ENCODE measurements at places on chromosomes 1 and 21.

DNA sequence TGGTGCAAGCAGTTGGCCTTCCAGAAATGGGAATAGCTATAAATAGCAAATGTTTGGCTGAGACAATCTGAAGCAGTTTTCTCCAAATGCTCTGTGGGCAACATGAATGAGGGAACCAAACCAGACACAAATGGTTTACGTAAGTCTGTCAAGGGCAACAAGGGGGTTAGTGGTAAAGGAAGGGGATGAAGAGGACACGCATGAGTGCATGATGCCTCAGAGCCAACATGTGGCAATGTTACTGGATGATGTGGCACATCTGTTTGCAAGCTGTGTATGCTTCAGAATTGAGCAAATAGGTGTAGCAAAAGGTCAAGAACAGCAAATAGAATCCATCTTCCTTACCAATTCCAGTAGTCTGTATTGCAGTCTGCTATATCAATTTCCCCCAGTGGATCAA lies 76.3 kb upstream of the LMO4 start:
- DNase-seq: no peak

GRCh38 chr1:171715813-171716251 lies 26.0 kb downstream of the VAMP4 start:
- no peak for DNase-seq

GRCh38 chr1:27868556-27868931 lies 3.8 kb upstream of the THEMIS2 start:
- DNase-seq: no peak

DNA sequence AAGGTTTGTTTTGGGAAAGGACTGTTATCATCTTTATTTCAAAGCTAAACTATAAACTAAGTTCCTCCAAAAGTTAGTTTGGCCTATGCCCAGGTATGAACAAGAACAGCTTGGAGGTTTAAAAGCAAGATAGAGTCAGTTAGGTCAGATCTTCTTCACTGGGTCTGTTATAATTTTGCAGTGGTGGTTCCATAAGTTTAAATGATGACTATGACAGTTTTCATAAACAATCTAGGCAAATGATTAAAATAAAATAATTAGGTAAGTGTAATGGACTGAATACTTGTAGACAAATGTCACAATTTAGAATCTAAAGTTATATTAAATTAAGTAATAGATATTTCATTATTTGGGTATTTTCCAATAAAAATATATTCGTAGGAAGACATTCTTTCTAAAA lies 21.4 kb upstream of the PLA2G5 start:
- no peak for DNase-seq

DNA sequence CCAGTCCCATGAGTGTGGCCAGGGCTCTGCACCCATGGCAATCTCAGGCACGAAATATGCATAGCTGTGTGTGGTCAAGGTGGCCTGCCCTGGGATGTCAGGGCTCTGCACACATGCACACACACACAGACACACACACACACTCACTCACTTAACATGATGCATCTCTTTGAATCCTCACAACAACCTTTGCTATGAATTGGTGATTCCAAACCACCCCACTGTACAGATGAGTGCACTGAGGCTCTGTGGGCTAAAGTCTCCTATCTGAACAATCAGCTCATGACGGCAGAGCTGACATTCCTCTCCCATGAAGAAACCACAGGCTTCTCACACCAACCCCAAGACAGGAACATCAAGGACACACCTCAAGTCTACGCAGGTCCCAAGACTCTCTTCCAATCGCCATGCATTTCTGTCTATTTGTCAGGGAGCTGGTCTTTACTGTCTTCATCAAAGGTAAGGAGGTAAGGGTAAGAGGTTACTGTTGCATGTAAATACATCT lies 131.6 kb downstream of the ETS2 start:
- no peak for DNase-seq

- no peak for DNase-seq
Observed at GRCh38 chr1:115062542-115063004, 26.7 kb downstream of the TSPAN2 start.

GRCh38 chr21:42799516-42799915 lies 79.8 kb downstream of the WDR4 start:
- DNase-seq: no peak

- DNase-seq: no peak
Observed at GRCh38 chr1:110948038-110948810, 15.5 kb downstream of the LRIF1 start.

DNA sequence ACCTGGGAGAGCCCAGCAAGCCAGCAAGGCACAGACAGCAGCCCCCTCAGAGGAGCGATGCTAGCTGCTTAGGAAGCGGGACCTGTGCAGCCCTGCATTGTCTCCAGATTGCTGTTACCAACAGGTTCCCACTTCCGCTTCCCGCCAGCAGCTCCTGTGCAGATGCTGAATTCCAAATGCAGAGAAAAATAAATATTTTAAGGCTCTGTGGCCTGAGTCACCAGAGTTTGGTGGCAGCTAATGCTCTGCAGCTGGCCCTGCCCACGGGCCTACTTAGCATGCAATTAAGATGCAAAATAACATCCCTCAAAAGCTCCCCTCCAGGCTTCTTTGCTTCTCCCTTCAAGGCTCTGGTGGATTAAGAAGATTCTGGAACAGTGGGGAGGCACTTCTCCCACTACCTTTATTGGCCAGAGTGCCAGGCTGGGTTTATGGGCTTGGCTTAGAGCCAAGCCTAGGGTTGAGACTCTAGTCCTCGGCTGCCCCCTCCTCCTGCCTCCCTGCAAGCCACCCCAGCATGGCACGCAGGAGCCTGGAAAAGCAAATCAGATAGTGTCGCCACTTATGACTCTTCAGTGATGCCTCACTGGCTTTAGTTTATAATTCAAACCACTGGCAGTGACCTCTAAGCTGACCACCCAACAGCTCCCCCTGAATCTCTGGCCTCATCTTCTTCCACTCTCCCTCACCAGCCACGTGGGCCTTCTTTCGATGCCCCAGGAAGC lies 207.1 kb upstream of the ZC3H12A start:
- no peak for DNase-seq

DNA sequence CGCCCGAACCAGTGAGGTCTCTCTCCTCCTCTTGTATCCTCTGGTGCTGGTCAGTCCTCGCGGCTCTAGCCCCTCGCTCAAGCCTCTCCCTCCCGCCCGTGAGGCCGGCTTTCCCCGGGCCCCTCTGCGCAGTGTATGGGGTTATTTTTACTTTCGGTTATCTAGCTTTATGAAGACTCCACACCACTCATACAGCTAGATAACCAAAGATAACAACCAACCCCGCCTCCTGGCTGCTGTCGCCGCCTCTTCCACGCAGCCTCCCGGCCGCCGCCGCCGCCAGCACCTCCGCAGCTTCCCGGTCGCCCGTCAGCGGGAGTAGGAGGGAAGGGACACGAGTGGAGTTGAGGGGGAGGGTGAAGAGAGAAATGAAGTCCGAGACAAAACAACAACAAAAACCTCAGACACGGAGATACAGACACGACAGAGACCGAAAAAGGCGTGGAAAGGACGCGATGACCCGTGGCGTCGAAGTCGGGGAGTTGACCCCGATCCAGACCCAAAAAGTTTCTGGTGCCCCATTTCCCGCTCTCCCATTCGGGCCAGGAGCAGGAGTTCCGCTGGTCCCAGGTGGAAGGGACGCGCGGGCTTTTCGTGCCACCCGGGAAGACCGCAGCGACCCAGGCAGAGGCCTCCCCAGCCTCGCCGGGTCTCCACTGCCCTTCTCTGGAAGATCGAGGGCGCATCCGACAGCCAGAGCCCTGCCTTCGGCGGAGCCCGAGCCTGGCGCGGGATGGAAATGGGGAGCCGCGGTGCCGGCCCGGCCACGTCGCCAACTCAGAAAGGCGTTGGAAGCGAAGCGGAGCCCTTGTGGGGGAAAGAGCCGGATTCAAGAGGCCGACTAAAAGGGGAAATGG lies 51.4 kb downstream of the RHBG start:
- DNase-seq: peak; percentile 82

- DNase-seq: no peak
Observed at GRCh38 chr1:215584389-215584788, 17.3 kb downstream of the KCTD3 start.

DNA sequence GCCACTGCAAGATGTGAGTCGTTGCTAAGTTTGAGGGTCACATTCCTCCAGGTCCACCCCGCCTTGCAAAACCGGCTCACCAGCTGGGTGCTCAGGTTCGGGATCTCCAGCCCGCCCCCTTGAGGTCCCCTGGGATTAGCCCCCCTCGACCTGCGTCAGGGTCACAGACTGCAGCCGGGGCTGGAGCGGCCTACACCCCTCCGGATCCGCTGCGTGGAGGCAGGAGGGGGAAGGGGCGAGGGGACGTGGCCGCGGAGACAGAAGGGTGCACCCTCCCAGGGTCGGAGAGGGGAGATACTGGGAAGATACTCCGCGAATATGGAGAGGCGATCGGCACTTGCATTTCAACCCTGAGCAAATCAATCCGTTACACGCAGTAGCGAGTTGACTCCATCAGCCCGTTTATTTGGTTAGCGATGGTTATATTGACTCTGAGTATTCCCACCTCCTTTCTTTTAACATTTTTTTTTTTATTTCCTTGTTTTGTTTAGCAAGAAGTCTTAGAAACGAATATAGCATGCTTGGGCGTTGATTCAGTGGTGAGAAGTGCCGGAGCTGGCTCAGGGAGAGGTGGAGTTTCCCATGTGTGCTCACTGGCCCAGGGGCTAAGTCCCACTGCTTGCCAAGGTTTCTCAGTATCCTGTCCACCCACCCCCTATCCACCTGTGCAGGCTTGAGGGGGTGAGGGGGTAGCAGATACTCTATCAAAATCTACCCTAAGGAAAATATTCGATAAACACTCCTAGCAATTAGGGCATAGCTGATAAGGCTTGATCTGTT lies 997 bp downstream of the IFNAR2 start:
- DNase-seq: peak; percentile 75
